Effector memory CD4-positive, alpha-beta T cell (primary cell): ENCODE measurements at places on chromosomes 11 and 22.

DNA sequence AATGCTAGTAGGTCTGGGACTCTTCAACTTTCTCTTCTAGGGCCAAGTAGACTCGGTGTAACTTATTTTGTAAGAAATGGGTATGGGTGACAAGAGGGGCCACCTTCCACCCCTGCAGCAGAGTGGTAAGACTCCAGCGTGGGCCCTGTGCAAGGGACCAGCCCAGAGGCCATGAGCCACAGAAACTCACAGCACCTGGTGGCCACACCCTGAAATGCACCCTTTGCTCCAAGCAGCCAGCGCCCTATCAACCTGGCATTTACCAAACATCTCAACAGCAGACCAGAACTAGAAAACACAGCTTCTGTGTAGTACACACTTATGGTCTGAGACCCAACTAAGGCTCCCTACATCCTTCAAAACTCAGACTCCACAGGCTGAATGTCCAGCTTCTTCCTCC, 5.7 kb downstream of the CDCA5 start:
- peak; percentile 46 for DNase-seq

- DNase-seq: no peak
These were observed 13.6 kb downstream of the BLID start for GRCh38 chr11:122102426-122102825.

- DNase-seq: no peak
These were observed 25.4 kb downstream of the OSBPL5 start for GRCh38 chr11:3139481-3140290.

DNA sequence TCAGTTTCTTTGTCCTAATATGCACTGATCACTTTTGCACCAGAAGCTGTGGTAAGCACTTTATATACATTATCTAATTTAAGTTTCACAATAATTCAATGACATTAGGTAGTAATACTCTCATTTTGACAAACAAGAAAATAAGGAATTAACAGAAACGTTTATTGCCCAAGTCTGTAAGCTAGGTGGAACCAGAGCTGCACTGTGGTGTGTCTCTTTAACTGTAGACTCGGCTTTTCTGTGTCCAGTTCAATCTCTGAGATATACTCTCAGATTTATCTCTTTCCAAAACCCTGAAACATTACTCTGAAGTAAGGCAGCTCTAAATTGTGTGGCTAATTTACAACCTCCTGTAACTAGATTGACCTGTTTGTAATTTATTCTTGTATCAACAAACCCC, 101.1 kb downstream of the MUC15 start:
- DNase-seq: no peak

GRCh38 chr11:45765836-45766235, 39.1 kb upstream of the SLC35C1 start:
- DNase-seq: no peak

DNA sequence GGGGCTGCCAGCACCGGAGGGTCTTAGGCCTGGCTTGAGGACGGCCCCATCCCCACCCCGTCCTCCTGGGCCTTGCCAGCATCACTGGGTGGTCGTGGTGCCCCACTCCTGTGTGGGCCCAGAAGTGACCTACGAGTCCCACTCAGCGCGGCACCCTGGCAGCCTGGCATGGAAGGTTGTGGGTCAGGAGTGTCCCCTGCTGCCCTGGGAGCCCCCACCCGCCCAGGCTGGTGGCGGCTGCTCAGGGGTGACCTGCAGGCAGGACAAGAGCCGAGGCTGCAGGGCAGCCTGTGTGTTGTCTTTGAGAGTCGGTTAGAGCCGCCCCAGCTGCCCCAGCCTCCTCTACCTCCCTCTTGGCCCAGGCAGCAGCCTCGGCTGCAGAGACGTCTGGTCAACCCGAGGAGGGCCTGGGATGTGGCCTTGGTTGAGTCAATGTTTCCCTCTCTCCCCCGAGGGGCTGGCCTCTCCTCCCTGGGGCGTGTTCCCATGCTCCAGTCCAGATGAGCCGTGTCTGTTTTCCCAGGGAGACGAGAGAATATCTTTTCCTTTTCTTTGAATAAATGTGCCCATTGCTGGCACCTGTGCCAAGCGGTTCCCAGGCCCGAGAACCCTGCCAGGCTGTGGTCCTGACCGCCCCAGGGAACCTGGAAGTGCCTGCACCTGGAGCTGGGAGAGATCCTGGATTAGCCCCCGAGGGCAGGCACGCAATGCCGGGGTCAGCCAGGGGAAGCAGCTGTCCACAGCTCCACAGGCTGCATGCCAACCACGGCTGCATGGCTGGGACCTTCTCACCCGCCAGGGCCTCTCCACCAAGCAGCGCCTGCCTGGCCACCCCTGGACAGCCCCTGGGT, 35.7 kb upstream of the MUC5AC start:
- no peak for DNase-seq

- no peak for DNase-seq
These were observed 5.8 kb downstream of the RPS19BP1 start for GRCh38 chr22:39526736-39527171.

DNA sequence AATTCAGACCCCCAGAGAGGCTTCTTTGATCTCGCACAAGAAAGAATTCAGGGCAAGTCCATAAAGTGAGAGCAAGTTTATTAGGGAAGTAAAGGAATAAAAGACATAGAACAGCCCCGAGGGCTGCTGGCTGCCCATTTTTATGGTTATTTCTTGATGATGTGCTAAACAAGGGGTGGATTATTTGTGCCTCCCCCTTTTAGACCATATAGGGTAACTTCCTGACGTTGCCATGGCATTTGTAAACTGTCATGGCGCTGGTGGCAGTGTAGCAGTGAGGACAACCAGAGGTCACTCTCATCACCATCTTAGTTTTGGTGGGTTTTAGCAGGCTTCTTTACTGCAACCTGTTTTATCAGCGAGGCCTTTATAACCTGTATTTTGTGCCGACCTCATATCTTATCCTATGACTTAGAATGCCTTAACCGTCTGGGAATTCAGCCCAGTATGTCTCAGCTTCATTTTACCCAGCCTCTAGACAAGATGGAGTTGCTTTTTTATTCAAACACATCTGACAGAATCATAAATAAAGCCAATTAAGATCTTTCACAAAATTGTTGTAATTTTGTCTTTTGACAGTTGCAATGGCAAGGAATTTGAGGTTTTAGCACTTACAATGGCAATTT, 7.6 kb downstream of the DDIAS start:
- no peak for DNase-seq
